ENCODE measurements at places on chromosomes 11 and 22.

GRCh38 chr22:37176464-37177061 is 11.5 kb downstream of the C1QTNF6 start:
- no peak for DNase-seq

DNA sequence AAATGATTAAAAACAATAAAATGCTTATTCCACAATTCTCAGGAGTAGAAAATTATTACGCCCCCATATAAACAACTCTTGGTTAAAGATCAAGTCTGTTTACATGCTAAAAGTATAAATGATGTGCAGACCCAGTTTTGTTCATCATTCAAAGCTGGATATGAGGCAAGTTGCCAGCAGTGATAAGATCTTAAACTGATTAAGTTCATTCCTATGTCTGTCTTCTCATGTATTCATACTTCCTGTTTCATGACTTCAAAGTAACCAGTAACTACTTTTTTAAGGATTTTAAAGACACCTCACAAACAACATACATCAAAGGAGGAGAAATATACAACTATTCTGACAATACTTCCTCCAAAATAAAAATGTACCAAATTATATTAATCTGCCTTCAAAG is 55.0 kb upstream of the ARHGAP32 start:
- no peak for DNase-seq

DNA sequence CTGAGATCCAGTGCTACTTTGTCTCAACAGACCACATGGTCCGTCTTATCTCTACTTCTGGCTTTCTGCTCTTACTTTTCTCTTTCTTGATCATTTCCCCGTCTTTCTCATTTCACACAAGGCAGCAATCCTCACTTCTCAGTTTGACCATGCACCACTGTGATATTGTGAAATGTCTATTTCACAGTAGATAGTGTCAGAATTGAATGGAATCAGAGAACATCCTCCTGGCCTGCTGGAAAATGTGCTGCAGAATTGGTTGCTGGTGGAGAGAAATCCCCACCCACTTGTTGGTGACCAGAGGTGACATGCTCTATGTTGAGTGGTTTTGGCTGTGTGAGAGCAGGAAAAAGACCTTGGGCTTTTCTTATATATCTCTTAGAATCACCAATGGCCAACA is 57.8 kb upstream of the RCN1 start:
- DNase-seq = no peak

- no peak for DNase-seq
Observed at GRCh38 chr11:83725728-83726127, 439.6 kb upstream of the CCDC90B start.

DNA sequence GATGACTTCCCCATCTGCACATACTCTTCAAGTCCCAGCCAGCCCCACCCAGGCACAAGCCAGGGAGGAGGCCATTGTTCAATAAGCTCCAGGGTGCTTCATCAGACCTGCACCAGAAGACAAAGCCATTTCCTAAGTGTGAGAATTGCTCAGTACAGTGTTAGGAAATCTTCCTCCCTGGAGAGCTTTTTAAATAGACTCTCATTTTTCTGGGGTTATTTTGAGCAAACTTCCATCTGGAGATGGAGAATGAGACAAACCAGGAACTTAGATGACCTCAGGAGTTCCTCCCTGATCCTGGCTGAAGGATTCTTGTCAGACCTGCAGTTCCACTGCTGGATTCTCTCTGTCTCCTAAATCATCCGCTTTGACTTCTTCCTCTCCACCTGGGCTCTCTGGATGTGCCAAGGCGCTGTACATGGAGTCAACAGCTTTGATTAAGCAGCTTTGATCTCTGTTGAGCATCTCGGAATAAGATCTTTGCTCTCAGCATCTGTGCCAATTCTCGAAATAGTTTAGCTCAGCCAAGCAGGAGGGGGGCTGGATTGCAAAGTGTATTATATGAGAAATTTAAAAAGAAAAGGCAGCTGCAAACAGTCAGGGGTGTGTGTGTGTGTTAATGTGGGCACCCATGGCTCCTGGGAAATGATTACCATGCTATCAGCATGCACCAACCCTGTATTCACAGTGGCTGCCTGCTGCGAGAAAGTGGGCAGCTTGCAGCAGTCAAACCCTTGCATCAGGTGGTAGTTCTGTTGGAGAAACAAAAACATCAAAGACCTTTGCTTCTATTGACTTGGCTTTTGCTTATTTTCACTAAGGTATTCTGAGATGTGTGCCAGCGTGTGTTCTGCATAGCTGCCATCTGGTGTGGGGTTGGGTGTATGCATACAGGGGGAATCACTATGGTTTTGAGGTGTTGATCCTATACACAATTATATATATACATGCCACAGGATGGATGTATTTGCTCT is 70.2 kb upstream of the NAV2 start:
- no peak for DNase-seq

GRCh38 chr11:45724153-45724552 is 58.7 kb upstream of the CHST1 start:
- no peak for DNase-seq

GRCh38 chr11:116509551-116509950 is 263.2 kb downstream of the BUD13 start:
- no peak for DNase-seq

GRCh38 chr11:62104816-62105653 is 18.8 kb upstream of the INCENP start:
- DNase-seq = no peak

Measured in stimulated activated CD4-positive, alpha-beta T cell treated with anti-CD3 and anti-CD28 coated beads, Interleukin-2, amount 100 ng/mL, for 48 hours (primary cell).